ENCODE measurements at places on chromosomes 6 and 20. TPM values are rescaled to one million over a fixed set of nuclear protein-coding genes. Genes with fewer than 3 reads are reported as not detected.

- no peak for DNase-seq
Observed at GRCh38 chr6:160055813-160056212, 65.8 kb upstream of the SLC22A1 start.

The C4A gene
- total RNA-seq: 4.1 TPM

DNA sequence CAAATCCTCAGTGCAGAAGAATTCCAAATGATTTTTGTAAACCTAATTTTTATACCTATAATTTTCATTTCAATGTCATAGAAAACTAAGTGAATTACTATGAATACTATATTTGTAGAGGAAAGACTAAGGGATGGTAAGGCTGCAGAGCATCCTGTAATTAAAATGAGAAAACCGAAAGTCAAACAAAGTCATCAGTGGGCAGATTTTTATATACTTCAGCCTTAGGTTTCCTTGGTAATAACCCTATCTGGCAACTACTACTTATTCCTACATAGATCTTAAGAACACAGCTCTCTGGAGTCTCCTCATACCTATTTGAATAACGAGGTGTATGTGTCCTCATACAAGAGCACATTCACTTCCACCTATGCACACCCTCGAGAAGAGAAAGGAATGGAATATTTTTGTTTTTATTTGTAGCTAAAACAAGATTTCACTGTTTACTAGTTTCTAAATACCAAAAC lies 117.9 kb upstream of the SGK1 start:
- DNase-seq: no peak

DNA sequence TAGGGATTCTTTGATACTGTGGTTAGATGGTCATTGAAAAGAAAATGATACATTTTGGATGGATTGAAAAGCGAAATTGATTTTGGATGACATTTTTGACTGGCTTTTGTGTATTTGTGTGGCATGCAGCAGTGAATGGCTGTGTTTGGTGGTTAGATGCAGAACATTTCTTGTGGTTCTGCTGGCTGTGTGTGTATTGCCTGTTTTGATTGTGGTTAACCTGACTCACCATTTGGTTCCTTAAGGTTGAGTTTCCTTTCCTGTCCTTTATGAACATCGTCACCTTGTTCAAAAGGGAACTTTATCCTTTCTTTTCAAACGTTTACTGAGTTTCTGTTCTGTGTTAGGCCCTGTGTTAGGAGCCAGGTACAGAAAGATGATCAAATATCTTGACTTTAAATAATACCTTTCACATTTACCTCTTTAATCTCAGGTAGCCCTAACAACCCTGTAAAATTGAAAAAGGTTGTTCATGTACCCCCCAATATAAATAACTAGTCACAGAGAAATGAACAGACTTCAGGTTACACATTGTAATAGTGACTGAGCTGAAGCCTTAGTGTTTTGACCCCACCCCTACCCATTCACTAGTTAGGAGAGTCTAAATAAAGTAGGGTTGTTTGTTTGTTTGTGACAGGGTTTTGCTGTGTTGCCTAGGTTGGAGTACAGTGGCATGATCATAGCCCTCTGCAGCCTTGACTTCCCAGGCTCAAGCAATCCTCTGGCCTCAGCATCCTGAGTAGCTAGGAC lies 23.8 kb downstream of the ANKS1A start:
- peak; percentile 48 for DNase-seq

GRCh38 chr6:14584450-14584849 lies 466.9 kb downstream of the CD83 start:
- no peak for DNase-seq

The CYP21A2 gene
- total RNA-seq: 0.49 TPM

The HLA-DRB5 gene
- total RNA-seq: 1.6 TPM

- no peak for DNase-seq
Observed at GRCh38 chr6:83985308-83985713, 48.3 kb upstream of the MRAP2 start.

DNA sequence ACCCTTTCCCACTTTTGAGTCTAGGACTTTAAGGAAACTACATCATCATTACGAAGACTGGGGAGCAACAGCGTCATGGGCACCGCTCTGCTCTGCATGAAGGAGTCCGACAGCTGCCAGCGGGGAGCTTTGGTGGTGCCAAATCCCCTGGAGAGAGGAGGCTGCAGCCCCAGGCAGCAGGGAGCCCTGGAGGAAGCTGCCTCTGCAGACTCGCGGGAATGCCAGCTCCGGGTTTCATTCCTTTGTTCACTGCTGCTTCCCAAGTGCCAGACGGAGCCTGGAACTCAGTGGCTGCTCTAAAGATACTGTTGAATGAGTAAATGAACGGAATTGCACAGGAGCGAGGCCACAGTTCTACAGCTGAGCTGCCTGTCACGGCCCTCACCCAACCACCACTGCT lies 196.5 kb upstream of the THBS2 start:
- DNase-seq: no peak
